ENCODE measurements at places on chromosomes 2 and 18. TPM values are rescaled to one million over a fixed set of nuclear protein-coding genes. Genes with fewer than 3 reads are reported as not detected.

- peak; percentile 72 for DNase-seq
- H3K4me1 ChIP-seq: peaks cover 19% of the 10 kb centered on the region
- peak overlapping the region; percentile 79 for H3K4me3 ChIP-seq
Observed at GRCh38 chr2:219684721-219685689, 57.6 kb downstream of the SLC4A3 start.

GRCh38 chr2:168244318-168244717 is 3.1 kb downstream of the STK39 start:
- H3K4me1 ChIP-seq: peaks cover 32% of the 10 kb centered on the region
- H3K4me3 ChIP-seq: peak overlapping the region; percentile 65
- H3K27ac ChIP-seq: peak overlapping the region; percentile 76

- no peak overlapping the region for H3K27ac ChIP-seq
- H3K4me3 ChIP-seq: no peak overlapping the region
- H3K36me3 ChIP-seq: peaks cover 15% of the 10 kb centered on the region
- DNase-seq: no peak
Observed at GRCh38 chr2:43540021-43540779, 55.6 kb downstream of the THADA start.

- H3K4me3 ChIP-seq: peak overlapping the region; percentile 18
- H3K36me3 ChIP-seq: peaks cover 15% of the 10 kb centered on the region
- peaks cover 88% of the 10 kb centered on the region for H3K27me3 ChIP-seq
Observed at GRCh38 chr18:57428221-57429150, 6.7 kb upstream of the ONECUT2 start.

GRCh38 chr18:57806978-57807285 is 3.8 kb upstream of the ATP8B1 start:
- no peak for DNase-seq
- peaks cover 3% of the 10 kb centered on the region for H3K4me1 ChIP-seq
- H3K4me3 ChIP-seq: no peak overlapping the region
- H3K36me3 ChIP-seq: peaks cover 5% of the 10 kb centered on the region
- peaks cover 57% of the 10 kb centered on the region for H3K27me3 ChIP-seq

DNA sequence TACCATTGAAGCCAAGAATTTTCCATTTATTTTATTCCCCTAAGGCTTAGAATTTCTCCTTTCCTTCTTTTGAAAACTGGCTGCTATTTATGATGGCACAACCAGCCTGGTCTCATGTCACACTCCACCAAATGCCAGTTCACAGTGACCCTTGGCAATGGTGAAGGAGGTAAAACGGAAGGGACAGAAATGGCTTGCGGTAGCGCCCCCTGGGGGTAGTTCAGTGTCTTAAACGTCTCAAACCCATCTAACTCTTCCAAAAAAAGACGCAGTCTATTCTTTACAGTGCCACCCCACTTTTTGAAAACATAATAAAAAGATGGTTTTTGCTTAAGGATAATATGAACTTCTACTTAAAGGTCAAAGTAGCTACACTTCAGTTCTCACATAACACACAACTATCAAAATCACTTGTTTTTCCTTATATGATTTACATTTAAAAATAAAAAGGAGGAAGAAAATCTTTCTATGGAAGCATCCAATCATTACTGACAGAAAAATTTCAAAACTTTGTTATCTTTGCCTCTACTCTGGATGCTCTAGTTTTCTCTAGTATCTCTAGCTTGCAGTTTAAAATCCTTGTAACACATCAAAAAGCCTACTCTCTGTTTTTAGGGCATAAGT is 28.0 kb downstream of the PNO1 start:
- peaks cover 17% of the 10 kb centered on the region for H3K36me3 ChIP-seq
- peak; percentile 56 for DNase-seq

GRCh38 chr18:28108254-28108653 is 68.7 kb downstream of the CDH2 start:
- no peaks in the 10 kb centered on the region for H3K36me3 ChIP-seq
- H3K4me1 ChIP-seq: no peaks in the 10 kb centered on the region
- H3K27ac ChIP-seq: no peak overlapping the region
- no peak overlapping the region for H3K4me3 ChIP-seq
- DNase-seq: no peak

GRCh38 chr2:60336442-60337141 is 216.9 kb downstream of the BCL11A start:
- no peak overlapping the region for H3K27ac ChIP-seq
- H3K4me3 ChIP-seq: no peak overlapping the region
- no peaks in the 10 kb centered on the region for H3K36me3 ChIP-seq
- no peak for DNase-seq
- H3K4me1 ChIP-seq: no peaks in the 10 kb centered on the region
- H3K27me3 ChIP-seq: no peaks in the 10 kb centered on the region

Gene DPP4
- 20.8 TPM for total RNA-seq

Gene ZSWIM2
- not detected for total RNA-seq
